A549 treated with DMSO at 1 μM for 4 hours (cell line): ENCODE measurements at places on chromosomes 1 and 21. TPM values are rescaled to one million over a fixed set of nuclear protein-coding genes. Genes with fewer than 3 reads are reported as not detected.

The NUDT4B gene
- total RNA-seq = 0.43 to 3.0 TPM (median 1.2 TPM) in 5 replicates

The SPATA46 gene
- total RNA-seq = not detected in 5 replicates

The DCDC2B gene
- total RNA-seq = not detected in 5 replicates

The LRRC53 gene
- total RNA-seq = not detected in 5 replicates

The OR10J1 gene
- not detected in 5 replicates for total RNA-seq

The MROH9 gene
- not detected in 5 replicates for total RNA-seq

The C1orf94 gene
- not detected in 5 replicates for total RNA-seq

The GCSAML gene
- total RNA-seq = not detected in 5 replicates

The SERTAD4 gene
- 0.61 to 1.8 TPM (median 0.91 TPM) in 5 replicates for total RNA-seq

The NBPF6 gene
- total RNA-seq = not detected in 5 replicates
